H1 (cell line): ENCODE measurements at places on chromosomes 1 and 21. TPM values are rescaled to one million over a fixed set of nuclear protein-coding genes. Genes with fewer than 3 reads are reported as not detected.

- DNase-seq: no peak
These were observed 134.6 kb upstream of the PDE4B start for GRCh38 chr1:65658122-65658521.

DNA sequence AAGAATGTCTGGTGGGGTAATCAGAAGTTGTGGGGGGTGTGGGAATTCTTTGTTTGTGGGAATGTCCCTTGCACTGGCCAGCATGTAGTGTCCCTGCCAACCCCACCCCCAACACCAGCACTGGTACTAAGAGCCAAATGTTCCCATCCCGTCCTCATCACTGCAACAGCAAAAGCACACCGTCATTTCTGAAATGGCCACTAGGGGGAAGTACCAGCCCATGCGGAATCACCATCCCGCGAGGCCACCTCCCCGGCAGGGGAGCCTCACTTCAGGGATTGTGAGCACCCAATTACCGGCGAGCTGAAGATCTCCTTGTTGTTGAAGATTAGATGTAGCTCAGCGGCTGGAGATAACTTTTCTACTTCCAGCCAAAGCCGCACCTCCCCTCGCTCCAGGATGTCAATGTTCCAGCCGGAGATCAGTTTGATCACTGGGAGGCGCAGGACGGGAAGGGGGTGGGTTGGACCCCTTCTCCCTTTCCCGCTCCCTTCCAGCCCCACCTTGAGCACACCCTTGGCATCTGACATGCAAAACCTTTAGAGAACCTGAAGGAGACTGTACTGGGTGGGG, 41.0 kb downstream of the MYOM3 start:
- peak; percentile 91 for DNase-seq

- DNase-seq: no peak
These were observed 22.7 kb upstream of the ACTL8 start for GRCh38 chr1:17732475-17732874.

DNA sequence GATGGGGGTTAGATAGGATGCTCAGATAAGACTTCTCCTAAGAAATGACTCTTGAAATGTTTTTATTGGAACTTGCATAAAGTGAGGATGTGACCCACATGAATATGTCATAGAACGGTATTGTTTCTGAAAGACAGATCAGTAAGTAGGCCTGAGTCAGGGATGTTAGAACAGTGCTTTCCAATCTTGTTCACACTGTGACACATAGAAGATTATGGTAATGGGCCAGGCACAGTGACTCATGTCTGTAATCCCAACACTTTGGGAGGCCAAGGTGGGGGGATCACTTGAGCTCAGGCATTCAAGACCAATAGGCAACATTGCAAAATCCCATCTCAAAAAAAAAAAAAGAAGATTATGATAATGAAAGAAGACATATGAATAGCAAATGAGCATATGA, 32.9 kb downstream of the FMO4 start:
- no peak for DNase-seq

DNA sequence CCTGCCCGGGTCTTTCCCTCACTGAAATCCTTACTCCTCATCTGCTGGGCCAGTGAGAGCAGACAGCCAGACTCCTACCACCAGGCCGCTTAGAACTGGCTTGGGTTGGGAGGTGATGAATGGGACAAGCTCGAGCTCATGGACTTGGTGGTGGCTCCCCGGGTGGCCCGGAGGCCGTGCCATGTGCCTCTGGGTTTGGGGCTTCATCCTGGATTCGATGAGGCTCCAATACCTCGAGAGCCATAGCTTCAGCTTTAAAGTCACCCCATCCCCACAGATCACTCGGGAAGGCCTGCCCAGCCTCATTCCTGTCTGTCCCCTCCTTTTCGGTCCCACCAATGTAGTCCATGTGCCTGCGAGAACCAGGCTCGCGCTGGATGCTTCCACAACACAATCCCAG, 51.5 kb downstream of the MYOM3 start:
- DNase-seq: no peak

GRCh38 chr1:39757501-39757900, 13.6 kb downstream of the OXCT2 start:
- DNase-seq: no peak

DNA sequence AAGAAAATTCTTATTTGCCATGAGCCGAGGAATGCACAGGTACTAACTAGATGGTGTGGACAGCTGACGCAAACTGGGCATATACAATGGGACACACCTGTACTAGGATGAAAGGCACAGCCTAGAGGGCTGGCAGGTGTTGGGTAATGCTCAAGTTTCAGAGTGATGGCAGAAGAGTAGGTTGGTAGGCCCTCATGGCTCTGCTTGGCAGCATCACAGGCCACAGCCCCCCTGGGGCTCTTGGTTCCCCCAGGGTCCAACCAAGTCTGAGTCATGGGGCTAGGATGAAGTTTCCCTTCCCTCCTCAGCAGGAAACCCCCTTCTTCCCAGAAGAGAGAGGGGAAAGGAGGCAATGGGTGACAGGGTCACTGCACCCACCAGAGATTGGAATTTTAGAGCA, 35.2 kb downstream of the SPEN start:
- no peak for DNase-seq

DNA sequence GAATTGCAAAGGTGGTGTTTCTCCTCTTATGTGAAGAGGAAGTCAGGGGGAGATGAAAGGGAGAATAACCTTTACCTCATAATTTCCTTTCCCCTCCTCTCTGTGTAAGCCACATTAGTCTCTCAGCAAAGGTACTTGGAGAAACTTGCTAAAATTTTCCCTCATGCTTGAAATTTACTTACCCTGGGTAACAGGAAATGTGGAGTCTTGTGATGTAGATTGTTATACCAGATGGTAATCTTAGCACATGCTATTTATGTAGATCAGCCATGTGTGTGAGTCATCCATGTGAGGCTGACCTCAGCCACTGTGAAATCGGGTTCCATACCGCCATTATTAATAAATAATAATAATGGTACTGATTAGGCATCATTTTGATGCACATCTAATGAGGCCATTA, 128.4 kb downstream of the TGFB2 start:
- no peak for DNase-seq

- no peak for DNase-seq
These were observed 28.2 kb upstream of the PPP1R15B start for GRCh38 chr1:204439621-204440375.

DNA sequence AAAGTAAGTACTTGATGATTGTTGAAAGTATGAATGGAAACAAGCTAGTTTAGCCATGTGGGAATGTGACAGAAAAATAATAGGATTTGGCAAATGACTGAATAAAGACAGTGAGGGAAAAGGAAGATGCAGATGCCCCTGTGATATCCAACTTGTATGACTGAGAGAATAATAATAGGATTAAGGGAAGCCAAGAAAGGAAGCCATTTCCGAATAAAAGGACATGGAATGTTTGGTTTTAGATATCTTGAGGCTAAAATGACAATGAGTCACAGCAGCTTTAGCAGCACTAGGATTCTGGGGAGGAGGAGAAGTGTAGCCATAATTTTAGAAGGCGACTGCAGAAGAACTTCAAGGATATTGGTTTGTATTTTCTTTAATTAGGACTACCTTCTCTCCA, 109.2 kb downstream of the TTLL7 start:
- DNase-seq: no peak

DNA sequence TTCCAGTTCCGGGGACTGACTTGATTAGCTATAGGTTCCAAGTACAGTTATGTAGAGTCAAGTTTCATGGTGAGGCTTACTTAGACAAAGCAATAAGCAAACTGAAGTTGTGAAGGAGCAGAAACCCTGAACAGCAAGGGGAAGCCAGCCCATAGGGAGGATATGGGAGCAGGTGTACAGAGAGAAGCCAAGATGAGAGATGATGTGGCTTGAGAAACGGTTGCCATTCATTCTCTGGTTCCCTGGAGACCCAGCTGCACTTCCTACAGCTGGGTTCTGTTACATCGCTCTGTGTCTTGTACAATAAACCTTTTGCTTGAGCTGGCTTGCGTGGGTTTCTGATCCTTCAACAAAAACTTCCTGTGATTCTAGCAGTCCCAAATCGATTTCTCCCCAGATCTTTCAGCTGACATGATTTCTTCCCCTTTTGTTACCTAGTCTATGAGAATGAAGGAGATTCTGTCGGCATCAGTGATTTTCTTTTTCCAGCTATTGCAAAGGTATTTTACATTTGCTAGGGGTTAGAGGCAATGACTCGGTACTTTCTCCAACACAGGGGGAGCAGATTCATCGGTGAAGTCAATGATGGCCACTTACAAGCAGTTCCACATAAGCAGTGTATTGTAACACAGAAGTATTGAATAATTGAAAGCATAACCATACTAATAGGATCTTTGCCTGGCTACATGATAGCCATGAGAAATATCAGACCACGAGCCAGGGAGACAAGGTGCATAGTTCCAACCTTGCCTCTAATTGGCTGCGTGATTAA, 67.3 kb downstream of the URB2 start:
- no peak for DNase-seq

Gene DNTTIP2
- 3.1 and 6.3 TPM in 2 replicates for polyA plus RNA-seq

Gene OR2L8
- not detected in 2 replicates for polyA plus RNA-seq

Gene TPTE
- polyA plus RNA-seq: not detected in 2 replicates

Gene MTFR1L
- 23.1 and 39.9 TPM in 2 replicates for polyA plus RNA-seq
